ENCODE measurements at places on chromosomes 13 and 19. TPM values are rescaled to one million over a fixed set of nuclear protein-coding genes. Genes with fewer than 3 reads are reported as not detected.

DNA sequence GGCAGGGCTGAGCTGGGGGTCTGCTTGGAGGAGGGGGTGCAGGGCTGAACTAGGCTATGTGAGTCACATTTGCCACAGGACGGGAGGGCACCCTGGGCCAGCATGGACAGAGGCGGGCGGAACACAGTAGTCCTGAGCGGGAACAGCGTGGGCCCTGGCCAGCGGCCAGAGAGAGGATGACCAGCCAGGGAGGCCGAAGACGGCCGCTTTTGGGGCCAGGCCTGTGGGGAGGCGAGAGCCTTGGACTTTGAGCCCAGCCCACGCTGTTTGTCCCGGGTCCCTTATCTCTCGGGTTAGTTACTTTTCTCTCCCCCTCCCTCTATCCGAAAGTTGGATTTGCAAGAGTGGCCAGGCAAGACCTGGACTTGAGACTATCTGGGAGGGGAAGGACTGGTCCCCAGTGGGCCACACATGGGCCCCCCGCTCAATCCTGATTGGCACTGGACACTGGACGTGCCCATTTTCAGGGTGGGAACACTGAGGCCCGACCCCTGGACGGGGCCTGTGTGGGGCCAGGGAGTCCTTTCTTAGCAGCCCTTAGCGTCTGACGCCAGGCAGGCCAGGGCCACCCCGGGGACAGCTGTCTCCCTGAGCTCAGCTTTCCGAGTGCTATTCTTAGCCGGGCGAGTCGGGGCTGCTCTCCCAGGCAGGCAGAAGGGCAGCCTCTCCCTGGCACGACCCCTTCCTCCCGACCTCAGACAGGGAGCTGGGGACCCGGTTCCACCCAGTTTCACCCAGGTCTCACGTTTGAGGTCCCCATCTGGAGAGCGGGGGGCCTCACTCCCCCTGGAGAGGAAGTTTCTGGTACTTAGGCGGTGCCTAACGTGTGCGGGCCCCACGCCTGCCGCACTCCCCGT, 833 bp downstream of the GAMT start:
- DNase-seq: no peak

DNA sequence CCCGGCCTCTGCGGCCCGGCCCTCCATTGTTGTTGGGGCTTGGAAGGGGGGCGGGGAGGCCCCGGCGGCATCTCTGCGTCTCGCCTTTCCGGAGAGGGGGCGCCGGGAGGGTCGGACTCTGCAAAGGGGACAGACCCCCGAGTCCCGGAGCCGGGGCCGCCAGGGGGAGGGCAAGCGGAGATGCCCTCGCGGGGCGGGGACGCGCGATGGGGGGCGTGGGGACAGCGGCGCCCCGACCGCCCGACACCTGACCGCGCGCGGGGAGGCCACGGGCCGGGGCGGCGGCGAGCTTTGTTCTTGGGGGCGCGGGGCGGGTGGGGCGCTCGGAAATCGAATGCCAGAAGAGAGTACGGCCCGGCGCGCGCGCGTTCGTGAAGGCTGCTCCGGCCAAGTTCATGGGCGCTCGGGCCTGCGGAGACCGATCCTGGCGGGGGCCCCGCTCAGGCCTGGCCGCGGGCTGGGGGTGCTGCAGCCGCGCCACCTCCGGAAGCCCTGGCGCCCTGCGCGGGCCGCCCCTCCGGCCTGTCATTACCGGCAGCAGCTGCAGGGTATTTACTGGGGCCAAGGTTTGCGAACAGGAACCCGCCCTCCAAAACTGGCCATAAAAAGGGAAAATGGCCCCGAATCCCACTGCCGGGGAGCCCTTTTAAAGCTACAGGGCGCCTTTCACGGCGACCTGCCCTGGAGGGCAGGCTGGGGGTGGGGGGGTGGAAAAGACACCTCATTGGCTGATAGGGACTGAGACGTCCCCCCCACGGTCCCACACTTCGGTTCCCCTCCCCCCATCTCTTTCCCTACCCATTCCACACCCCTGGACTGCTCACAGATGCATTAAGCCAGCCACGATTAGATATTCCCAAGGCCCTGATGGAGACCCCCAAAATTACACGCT, 11.1 kb upstream of the NANOS3 start:
- peak; percentile 62 for DNase-seq

DNA sequence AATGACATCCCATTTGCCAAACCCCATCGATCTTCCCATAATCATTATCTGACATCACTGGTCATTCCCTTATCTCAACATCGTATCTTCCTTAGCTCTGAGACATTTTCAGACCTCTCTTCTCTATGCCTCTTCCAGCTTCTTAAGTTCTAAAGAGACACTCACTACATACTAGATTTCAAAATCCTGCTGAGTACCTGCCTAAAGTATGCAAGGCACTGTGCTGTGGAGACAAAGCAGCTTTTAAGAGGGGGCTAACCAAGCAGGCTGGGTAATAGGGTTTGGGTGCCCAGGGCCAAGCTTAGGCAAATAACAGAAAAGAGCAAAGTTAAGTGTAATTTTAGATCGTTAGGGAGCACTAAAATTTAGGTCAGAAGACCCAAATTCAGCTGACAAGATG, 3.4 kb upstream of the POMP start:
- DNase-seq: no peak

The CRX gene
- not detected for total RNA-seq

- DNase-seq: no peak
Observed at GRCh38 chr13:48000559-48001113, 437 bp downstream of the SUCLA2 start.

DNA sequence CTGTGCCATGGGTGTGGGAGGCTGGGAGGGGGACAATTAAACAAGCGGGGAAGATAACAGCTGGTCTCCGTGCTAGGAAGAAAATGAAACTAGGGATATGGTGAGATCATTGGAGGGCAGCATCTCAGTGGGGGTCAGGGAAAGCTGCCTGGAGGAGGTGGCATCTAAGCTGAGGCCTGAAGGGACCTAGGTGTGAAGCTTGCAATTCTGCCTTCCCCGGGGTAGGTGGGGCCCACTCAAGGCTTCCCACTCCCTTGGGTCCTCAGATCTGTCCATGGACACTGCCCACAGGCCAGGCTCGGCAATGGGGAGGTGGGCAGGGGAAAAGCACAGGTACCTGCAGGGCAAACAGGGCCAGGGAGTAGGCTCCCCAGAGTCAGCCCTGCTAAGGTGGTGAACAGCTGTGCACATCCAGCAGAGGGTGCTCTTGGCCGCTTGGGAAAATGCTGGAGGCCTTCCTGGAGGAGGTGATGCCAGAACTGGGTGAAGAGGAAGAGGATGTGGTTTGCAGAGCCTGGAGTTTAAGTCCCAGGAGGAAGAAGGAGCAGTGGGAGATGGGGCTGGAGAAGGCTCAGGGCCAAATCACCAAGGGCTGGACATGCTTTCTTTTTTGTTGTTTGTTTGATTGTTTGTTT, 25.7 kb upstream of the CCNE1 start:
- no peak for DNase-seq

The UGGT2 gene
- 0.42 TPM for total RNA-seq

- no peak for DNase-seq
Observed at GRCh38 chr13:33210090-33210489, 75.5 kb downstream of the STARD13 start.
